ENCODE measurements at places on chromosomes 12 and 14. TPM values are rescaled to one million over a fixed set of nuclear protein-coding genes. Genes with fewer than 3 reads are reported as not detected.

NGB gene
- total RNA-seq, result 0.22 TPM

RD3L gene
- not detected for total RNA-seq

DNA sequence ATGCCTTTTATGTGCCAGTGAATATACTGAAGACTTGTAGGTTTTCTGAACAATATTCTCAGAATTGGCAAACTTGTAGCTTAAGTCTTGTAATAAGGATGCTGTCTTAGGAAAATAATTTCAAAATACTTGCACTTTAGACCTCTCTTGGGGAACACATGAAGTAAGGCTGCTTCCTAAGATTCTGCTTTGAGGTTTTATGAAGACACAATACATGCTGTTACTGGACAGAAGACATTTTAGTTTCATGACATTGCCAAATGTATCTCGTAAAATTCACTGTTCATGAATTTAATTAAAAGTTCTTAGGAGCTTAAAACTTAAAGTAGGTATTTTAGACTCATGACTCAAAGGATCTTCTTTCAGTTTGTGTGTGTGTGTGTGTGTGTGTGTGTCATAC lies 80.7 kb downstream of the RAD51B start:
- no peak for DNase-seq

DNA sequence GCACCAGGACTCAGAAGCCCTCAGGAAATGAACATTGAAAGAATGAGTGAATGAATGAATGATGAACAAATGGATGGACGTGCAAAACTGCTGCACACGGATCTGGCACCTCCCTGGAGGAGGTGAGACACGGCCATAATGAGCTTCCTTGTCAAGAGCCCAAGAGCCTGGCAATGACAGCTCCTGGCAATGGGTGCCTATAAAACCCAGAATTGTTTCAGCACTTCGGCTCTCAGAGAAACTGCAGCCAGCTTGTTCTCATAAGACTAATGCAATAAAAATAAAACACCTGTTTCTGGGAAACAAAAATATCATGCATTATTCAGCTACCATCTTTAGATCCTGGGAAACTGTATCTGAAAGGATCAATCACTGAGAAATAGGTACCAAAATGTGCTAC lies 200.5 kb upstream of the SFSWAP start:
- DNase-seq, result no peak

- no peak for DNase-seq
Measured at GRCh38 chr14:57796556-57796955, 69.3 kb downstream of the SLC35F4 start.

All from glutamatergic neuron (in vitro differentiated cells).